Skin of body (tissue), 3 donors: ENCODE measurements at places on chromosomes 1 and 21. TPM values are rescaled to one million over a fixed set of nuclear protein-coding genes. Genes with fewer than 3 reads are reported as not detected.

GRCh38 chr1:26020330-26020768 is 1.2 kb upstream of the EXTL1 start:
- no peak for DNase-seq

DNA sequence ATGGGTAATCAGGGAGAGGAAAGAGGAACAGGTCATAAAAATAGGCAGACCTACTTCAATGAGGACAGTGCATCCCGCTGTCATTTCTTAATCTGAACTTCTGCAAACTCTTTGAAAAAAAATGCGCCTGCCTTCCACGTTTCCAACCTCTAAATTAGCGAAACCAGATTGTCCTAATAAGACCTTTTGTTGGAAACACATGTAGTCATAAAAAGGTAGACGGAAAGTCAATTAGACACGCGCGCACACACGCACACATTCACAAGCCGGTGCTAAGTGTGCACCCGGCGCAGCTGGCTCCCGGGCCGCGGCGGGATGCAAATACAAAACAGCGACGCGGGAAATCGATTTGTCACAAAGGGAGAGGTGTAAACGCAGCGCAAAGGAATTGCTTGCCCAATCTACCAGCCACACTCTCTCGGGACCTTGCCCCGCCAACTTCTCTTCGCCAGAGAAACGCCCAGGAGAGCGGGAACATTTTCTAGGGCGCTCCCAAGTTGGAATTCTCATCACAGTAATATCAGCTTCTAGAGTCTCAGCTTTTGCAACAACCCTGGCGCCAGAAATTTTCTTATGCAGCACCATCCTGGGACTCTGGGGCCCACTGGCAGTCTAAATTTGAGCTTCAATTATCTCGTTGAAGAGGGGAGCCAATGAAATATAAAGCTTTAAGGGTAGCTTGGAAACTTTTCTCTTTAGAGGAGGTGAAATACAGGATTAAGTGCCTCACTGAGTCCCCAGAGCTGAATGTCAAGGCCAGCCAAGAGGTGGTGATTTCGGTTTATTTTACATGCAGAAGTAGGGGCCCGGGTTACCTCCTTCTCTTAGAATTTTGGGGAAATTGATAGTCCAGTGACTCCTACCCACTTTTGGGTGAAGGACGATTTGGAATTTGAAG is 4.5 kb downstream of the PRRX1 start:
- peak; percentile 61 for DNase-seq

Gene MTARC2
- 8.2 TPM for total RNA-seq

Gene TRAF3IP3
- 2.1 TPM for total RNA-seq

DNA sequence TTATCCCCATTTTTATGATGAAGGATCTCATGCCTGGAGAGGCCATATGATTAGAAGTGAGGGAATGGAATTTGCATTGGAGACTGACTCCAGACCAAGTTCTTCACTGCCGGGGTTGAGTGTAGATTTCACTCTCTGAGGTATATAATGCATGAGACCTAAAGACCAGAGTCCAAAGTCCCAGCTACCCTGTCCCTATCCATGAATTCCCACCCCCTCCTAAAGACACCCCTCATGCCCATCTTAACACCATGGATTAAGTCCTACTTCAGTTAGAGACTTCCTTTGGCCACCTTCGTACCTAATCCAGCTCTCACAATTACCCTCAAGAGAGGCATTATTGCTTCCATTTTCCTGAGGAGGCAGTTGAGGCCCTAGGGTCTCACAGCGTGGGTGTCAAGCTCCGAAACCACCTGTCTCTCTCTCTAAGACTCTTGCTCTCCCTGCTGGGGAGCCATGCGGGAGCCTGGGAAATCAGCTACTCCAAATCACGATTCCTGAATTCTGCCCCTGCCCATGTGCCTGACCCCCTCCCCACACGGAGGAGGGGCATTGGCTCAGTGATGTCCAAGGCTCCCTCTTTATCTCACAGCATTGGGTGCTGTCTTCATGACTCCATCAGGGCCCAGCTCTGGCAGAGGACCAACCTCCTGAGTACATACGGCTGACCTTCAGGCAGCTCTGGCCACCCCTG is 11.7 kb upstream of the FOXO6 start:
- DNase-seq: no peak

Gene DNAJC28
- total RNA-seq: 1.6 TPM

Gene LPAR3
- 4.4 TPM for total RNA-seq

DNA sequence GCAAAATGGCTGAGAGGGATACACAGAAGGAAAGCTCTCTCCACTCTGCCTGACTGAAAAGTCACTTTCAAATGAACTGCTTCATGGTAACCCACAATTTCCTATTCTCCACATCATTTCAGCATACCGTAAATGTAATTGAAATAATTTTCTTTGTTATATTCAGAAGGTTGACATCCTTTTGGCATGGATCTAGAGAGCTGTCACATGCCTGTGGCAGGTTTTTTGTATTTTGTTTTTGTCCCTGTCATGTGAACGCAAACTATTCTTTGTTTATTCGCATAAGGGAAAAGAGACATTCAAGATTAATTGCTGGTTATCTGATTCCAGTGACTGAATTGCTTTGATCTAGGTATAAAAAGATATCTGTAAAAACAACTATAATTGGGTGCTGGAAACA is 1808.1 kb downstream of the NCAM2 start:
- no peak for DNase-seq

DNA sequence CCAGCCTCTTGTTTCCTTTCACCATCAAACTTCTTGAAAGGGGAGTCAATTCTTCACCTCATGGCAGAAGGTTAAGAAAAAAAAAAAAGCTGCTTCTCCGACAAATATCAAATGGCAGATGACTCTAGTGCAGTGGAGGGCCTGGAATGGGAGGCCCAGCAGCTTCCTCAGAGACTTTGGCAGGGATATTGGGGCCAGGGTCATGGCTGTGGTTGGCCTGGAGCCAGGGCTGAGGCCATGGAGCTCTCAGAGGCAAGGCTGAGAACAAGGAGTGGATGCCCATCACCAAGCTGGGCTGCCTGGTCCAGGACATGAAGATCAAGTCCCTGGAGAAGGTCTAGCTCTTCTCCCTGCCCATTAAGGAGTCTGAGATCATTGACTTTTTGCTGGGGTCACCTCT is 18.7 kb downstream of the MTF1 start:
- DNase-seq: no peak

Gene AMY1B
- total RNA-seq: not detected

Gene CLCNKB
- total RNA-seq: 0.20 TPM

DNA sequence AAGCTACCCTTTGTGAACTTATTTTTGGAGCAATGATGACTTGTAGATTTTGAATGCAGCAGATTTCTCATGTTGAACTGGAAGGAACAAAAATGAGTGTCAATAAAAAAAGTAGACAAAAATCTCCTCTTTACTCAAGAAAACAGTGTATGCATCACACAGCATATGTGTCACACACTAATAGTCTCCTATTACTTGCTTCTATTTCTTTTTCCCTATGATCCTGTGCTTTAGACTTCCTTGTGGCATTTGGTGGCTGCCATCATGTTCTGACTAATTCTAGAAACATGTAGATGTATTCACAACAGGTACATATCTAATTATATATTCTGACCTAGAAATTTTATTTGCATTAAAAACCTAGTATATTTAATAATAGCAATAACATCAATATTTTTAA is 14.3 kb downstream of the RC3H1 start:
- no peak for DNase-seq

GRCh38 chr1:87979079-87979478 is 650.4 kb downstream of the LMO4 start:
- DNase-seq: no peak

DNA sequence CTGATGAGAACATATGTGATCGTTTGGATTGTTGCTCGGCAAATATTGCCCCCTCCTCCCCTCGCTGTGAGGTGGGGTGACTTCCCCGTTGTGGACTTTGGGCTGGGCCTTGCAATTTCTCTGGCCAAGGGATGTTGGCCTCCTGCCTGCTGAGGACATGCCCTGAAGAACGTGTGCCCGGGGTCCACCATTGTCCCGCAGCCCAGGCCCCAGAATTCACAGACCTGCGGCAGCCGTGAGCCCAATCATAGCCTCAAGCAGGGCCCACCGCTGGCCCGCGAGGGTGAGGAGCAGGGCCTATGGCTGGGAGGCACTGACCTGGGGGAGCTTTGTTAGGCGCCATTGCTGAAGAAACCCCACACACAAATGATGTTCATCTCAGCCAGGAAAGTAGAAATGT is 58.3 kb upstream of the ACTRT2 start:
- DNase-seq: no peak

GRCh38 chr1:97138515-97139032 is 417.0 kb downstream of the PTBP2 start:
- no peak for DNase-seq

GRCh38 chr1:9846611-9847171 is 22.9 kb upstream of the CLSTN1 start:
- DNase-seq: no peak

GRCh38 chr1:32508761-32509160 is 30.5 kb upstream of the ZBTB8A start:
- DNase-seq: no peak

DNA sequence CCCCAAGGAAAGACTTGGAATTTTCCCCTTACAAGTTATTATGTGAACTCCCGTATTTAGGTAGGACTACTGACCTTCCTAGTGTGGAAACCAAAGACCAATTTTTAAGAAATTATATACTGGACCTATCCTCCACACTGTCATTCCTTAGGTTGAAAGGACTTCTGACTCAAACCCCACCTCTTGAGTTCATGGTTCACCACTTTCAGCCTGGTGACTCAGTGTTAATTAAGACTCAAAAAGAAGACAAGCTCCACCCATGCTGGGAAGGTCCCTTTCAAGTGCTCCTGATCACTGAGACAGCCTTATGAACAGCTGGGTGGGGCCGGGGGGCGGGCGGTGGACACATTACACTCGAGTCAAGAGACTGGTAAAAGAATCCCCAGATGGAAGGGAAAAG is 113.2 kb downstream of the LRRC53 start:
- no peak for DNase-seq

- no peak for DNase-seq
Observed at GRCh38 chr21:44854664-44855446, 18.6 kb downstream of the PTTG1IP start.

GRCh38 chr1:15418806-15419515 is 9.3 kb downstream of the EFHD2 start:
- no peak for DNase-seq

Gene PDE4B
- total RNA-seq: 33.3 TPM

Gene TRIM17
- total RNA-seq: 0.69 TPM

Gene FCRL3
- total RNA-seq: 0.10 TPM
